ENCODE measurements at places on chromosomes 5 and 9.

GRCh38 chr9:118596374-118597015, 772.7 kb downstream of the BRINP1 start:
- no peak for DNase-seq

DNA sequence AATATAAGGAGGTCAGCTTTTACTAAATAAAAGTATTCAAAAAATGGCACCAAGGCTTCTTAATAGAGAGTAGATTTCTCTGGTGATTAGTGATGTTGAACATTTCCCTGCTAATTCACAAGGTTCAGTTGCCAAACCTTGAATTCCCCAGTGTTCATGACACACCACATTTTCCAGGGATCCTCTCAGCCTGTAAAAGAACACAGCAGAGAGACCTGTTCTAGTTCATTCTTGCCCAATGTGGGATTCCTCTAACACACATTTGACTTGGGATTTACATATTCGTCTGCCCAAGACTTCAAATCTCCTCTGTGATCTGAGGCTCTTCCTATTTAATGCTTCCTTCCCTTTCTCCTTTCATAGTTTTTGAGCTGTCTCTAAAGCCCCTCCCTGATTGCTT, 273.2 kb upstream of the CDH9 start:
- no peak for DNase-seq

DNA sequence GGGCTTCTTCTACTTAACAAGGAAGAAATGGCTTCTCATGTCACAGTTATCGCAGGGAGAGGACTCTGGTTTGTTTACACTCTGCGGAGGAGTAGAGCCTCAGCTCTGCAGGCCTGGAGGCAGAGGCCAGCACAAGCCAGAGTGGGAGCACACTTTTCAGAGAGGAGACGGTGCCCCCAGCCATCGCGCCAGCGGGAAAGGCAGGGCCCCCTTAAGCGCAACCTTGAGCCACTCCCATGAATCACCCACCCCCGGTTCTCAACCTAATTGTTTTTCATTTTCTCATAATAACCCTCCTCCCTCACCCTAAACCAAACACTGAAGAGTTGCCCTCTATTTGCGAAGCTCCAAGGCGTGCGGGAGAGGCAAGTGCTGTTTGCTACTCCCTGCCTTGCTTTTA, 208.4 kb upstream of the TBCA start:
- no peak for DNase-seq

DNA sequence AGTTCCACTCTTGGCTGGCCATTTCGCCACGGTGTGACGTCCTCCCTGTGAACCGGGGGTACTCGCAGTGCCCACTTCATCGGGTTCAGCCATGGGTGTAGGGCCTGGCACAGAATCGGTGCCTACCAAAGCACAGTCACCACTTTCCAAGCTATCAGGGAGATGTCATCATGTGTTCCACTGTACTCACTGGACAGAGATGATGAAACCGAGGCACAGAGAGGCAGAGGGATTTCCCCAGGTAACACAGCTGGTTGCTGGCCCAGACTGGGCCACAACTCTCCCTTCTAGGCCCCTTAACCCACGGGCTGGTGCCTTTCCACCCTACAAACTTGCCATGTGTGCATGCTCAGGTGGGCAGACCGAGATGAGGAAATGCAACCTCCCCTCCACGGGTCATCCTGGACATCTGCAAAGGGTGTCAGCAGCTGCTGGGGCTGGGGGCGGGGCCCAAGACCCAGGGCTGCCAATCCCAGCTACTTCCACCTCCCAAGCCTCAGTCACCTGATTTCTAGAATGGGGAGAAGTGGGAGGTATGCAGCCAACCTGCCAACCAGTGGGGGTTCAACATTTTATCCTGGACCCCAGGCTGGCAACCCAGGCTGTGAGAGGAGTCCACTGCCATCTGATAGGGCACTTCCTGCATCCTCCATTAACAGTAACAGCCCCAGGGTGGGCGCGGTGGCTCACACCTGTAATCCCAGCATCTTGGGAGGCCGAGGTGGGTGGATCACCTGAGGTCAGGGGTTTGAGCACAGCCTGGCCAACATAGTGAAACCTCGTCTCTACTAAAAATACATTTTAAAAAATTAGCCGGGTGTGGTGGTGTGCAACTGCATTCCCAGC, 893 bp upstream of the SH2D3C start:
- DNase-seq = no peak

DNA sequence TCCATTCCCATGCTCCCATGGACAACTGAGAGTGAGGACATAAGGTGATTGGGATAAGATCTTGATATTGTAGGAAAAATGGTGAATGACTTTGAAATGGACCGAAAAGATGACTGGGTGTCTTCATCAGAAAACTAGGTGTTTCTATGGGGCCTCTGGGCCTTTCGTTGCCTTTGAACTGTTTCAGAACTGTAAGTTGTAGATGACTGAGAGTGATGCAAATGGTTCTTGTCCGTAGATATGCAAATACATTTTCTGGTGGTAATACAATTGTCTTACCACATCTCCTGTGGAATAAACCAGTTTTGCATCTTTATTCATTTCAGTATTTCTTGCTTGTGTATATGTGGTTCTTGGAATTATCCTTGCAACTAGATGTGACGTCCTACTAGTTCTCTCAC, 16.0 kb upstream of the TEX48 start:
- DNase-seq = no peak

GRCh38 chr5:40071870-40072269, 607.8 kb upstream of the PTGER4 start:
- peak; percentile 5 for DNase-seq

- no peak for DNase-seq
Observed at GRCh38 chr5:161851691-161852299, 3.9 kb downstream of the GABRA1 start.

DNA sequence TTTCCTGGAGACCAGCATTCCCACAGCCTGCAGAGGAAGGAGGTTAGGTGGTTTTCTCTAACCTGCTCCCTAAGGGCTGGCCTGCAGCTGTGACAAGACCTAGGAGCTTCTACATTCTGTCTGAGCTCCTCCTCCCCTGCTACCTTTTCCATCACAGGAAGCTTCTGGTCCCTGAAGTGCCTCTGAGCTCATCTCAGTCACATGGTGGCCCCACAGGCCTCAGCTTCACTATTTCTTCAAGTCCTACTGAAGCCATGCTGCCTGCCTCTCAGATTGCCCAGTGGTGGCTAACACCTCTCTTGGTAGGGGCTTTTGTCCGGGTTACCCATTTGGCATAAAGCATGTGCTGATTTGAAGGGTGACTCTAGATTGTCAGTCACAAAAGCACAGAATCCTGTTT, 259.4 kb downstream of the CRB2 start:
- DNase-seq = no peak

DNA sequence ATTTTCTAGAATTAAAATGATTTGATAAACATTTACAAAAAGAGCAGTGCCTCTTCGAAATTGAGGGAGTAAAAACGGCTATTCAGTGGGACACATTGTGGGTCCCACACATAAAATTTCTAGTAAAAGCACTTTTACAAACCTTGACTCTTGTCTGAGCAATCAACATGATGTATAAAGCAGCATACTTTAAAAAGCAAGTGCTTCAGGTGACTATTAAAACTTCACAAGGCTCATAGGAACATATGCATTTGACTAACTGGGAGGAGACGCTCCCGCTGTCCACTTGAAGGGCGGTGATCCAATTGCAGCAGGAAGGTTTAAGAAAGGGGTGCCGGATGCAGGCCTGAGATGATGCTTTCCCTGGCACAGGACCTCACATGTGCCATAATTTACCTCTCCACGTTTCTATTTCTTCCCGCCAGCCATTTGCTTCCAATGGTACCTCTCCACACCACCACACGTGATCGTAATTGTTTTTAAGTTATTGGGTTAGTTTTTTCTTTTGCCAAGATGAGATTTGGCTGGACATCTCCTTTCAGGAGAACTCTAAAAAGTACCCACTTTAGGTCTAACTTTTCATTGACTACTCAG, 1.8 kb downstream of the MCTP1 start:
- no peak for DNase-seq

GRCh38 chr9:38108326-38108725, 39.3 kb upstream of the SHB start:
- no peak for DNase-seq

DNA sequence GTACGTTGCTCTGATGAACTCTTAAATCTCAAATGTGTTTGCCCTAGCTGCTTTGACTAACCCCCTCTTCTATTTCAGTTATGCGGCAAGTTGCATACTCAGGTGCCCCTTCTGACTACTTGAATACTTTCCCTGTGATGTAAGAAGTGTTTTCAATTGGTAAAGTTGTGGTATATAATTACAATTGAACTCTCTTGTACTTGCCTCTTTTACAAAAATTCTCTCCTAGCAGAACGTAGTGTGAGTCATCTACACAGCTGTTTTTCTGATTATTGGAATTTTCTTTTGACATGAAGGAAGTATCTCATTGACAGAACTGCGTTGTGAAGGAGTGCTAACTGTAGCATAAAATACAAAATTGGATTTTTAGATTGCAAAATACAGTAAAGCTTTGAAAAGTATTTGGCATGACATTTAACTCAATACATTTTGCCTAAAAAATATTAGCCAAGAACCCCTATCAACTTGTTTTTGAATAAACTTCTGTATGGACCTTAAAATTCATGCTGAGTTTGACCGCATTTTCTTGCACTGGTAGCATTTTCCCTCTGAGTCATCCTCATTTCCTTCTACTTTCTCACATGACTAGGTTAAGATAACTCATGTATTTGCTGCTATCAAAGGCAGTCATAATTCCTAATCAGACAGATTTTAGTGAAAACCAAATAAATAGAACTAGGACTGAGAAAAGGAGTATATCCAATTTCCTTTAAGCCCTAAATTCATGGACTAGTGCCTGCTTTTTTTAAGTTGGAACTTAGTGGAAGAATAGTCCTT, 6.3 kb downstream of the CRHBP start:
- DNase-seq = peak; percentile 40

- no peak for DNase-seq
Observed at GRCh38 chr5:29143266-29143665, 2050.2 kb upstream of the CDH6 start.

DNA sequence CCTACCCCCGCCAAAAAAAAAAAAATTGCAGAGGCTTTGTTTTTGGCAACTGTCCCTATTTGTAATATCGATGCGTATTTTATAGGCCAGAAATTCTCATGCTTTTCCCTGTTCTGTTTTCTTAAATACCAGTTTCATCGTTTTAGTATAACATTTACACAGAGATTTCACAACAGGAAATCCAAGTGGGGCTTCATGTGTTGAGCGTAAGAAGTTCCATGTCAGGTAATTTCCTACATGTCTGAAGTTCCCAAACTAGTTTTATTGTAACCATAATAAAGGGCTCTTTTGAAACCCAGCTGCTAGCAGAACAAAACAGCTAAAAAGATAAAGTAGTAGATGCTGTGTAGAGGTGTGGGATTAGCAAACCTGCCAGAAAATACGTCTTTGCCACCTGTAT, 4.2 kb downstream of the SMC5 start:
- no peak for DNase-seq

DNA sequence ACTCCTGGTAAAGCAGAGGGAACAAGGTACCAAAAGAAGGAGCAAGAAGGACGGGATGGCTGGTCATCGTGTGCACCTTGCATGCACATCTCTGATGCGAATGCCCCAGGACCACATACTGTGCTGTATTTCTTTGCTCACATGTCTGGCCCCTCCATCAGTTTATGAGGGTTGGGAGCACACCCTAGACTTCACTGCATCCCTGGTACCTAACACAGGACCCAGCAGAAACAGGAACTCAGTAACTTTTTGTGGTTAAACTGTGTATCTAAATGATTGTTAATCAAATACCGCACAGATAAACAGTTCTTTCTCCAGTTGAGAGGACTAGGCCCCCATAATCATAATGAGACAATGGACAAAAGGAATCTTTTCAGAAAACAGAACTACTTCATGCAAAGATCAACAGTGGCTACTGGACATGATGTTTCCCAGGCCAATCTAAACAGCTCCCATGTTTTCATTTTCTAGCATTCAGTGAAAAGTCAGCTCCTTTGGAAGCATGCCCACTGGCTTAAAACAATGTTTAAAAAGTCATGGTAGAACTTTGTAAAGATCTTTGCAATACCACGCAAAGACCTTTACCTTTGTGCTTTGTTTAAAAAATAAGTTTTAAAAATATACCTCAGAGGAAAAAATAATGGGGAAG, 55.5 kb upstream of the IFNK start:
- DNase-seq = no peak

DNA sequence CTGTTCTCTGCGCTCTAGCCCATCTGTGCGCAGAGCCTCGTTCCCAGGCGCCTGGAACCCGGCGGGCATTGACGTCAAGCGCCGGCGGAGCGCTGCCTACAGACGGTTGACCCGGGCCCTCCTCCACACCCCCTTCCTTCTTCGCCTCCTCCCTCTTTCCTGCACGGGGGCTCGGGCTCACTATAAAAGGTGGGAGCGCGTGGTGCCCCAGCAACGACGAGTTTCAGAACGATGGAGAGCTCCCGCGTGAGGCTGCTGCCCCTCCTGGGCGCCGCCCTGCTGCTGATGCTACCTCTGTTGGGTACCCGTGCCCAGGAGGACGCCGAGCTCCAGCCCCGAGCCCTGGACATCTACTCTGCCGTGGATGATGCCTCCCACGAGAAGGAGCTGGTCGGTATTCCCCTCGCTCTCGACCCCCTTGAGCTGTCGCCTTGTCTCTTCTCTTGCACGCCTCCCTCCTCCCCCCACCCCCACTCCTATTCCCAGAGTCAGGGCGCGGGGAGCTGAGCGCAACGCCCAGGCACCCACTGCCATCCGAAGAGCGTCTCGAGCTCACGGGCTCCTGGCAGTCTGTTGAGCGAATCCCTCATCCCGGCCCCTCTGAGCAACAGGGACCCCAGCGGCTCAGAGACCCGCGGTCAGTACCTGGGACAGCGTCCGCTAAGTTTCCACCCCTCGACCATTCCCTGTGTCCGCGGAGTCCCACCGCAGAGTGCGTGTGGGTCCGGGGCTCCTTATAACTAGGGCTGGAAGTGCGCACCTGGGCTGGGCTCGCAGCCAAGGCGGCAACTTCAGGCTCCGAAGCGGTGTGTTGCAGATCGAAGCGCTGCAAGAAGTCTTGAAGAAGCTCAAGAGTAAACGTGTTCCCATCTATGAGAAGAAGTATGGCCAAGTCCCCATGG, at the start of gene CARTPT:
Gene CARTPT (plus strand): TSS at position 213 of the 902 bp plus-strand sequence. CDS start 19 bp downstream, at position 232.
- no peak for DNase-seq

GRCh38 chr9:76667521-76667957, 96.7 kb upstream of the PCA3 start:
- DNase-seq = no peak

DNA sequence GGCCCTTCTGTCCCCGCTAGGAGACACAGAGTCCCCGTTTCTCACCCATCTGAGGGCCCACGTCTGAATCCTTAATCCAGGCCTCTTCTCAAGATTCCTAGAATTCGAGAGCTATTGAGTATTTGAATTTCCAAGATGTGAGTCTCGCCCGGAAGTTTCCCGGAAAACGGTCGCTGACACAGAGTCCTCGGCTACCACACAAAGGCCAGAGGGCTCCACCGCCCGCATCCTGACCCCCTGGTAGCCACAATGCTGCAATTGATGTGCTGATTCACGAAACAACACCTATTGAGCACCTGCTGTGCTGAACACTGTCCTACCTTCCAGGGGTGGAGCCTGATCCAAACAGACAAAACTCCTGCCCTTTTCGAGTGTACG, 670 bp upstream of the FBP1 start:
- DNase-seq = no peak

DNA sequence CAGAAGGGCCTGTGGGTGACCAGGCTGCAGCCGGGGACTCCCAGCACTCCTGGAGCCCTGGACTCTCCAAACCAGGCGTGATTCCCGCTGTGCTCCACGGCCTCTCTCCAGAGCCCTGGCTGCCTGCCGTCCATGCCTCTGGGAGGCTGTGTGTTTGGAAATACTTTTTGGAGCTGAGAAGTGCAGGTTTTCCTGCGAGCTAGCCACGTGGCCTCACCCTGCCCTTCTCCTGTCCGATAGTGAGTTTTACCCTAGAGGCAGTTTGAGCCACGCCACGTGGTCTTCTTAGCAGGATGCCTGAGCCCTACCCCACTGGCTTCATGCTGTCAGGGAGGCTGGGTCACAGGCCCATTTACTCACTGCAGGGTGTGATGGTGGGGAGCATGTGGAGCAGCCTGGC, 71.3 kb downstream of the COL5A1 start:
- no peak for DNase-seq

All from fibroblast of skin of left quadriceps (primary cell).